Vagina (tissue), 2 donors: ENCODE measurements at places on chromosomes 2 and 18. TPM values are rescaled to one million over a fixed set of nuclear protein-coding genes. Genes with fewer than 3 reads are reported as not detected.

GRCh38 chr18:62979176-62979575 lies 263.8 kb downstream of the PHLPP1 start:
- DNase-seq, result no peak

DNA sequence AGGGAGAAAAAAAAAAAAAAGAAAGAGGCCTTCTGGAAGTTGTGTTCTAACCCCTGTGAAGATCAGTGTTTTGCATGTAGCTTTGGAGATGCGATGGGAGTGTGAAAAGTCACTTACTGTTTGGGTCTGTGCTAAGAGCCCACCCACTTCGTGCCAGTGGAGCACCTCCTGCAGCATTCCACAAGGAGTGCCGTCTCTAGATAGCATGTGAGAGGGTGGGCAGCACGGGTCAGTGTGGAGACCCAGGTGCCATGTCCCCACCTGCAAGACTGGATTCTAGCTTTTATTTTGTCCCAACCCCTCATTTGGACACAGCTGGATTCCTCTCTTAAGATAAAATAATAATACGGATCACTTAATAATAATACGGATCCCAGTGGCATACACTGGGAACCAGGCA lies 12.5 kb upstream of the TMEM185B start:
- DNase-seq, result no peak

- no peak for DNase-seq
Measured at GRCh38 chr2:230737791-230738226, 25.2 kb downstream of the CAB39 start.

Gene PLEKHH2
- total RNA-seq, result 27.5 TPM

GRCh38 chr2:152743002-152743401 lies 24.6 kb downstream of the ARL6IP6 start:
- no peak for DNase-seq

- no peak for DNase-seq
Measured at GRCh38 chr2:54879598-54880332, 156.3 kb downstream of the EML6 start.

DNA sequence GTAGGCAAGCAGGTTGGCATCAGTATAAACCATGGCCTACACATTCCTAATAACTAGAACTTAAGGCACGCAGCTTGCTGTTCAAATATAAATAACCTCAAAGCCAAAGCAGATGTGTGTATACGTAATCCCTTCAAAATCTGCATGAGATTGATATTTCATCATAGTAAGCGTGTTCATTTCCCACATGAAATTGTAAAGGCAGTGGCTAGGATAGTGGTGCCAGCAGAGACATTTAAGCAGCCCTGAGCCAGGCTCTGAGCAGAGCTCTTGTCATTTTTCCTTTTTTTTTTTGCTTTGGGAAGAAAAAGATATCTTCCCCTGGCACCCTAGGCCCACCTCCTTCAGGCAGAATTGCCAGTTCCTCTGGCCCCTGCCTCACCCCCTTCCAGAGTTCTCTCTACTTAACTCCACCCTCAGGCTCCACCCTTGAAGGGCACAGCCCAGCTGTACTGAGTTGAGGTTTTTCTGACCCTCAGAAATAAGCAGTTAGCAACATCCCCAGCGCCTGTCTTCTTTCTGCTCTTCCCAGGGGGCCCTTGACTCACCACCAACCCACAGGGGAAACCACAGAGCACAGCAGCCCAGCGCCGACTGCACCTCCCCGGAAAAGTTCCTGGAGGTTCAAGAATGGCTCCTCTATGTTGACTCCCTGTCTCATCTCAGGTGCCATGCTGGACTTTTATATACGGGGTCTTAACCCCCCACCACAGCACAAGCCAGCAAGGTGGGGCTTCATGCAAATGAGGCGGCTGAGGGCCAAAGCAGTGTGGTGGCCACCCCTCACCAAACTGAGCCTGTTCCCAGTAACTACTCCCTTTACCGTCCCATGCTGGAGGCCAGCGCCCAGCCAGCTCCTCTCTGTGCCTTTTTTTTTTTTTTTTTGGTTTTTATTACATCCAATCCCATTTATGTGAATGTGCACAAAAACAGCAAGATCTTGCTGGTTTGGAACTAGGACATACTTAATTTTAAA lies 84.7 kb downstream of the EHD3 start:
- DNase-seq, result peak; percentile 85

DNA sequence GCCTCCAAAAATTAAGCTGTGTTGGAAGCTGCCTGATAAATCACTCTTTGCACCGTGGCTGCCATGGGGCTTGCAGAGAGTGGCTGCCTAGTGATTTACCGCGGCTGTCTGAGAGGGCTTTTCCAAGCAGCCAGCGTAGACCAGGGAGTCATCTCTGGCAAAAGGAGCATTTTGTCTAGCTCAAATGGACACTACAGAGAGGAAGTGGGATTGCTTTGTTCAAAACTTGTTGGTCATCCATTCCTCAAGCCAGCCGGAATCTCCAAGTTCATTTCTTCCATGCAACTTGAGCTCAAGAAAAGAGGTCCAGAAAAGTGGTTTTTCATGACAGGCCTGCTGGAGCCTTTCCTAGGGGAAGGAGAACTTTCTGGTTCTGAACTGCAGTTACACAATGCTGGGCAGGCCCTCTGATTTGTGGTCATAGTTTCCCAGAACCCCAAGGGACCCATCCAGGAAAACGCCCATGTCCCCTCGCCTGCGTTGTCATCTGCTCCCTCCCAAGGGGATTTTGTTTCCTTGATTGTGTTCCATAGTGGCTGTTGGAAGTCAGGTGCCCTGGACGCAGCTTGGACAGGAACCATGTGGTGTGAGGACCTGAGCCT lies 108.1 kb downstream of the TRIB2 start:
- peak; percentile 94 for DNase-seq
